Dorsolateral prefrontal cortex (tissue), 122 donors: ENCODE measurements at places on chromosomes 5 and 9.

DNA sequence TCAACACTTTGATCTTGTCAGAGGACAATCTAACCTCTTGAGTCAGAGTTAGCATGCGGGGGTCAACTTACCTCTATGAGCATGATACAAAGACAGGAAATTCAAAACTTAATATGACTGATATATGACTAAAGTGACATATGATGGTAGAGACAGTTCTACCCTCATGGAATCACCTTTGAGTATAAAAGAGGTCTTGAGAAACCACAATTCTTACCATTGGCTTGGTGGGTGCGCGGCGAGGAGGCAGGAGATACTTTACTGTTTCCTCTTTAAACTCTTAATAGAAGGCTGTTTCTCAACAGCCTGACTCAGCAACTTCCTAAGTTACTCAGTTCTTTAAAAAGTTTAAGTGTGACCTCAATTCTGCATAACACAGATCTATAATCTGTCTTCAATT, 372.8 kb downstream of the KIAA0825 start:
- no peak for DNase-seq

DNA sequence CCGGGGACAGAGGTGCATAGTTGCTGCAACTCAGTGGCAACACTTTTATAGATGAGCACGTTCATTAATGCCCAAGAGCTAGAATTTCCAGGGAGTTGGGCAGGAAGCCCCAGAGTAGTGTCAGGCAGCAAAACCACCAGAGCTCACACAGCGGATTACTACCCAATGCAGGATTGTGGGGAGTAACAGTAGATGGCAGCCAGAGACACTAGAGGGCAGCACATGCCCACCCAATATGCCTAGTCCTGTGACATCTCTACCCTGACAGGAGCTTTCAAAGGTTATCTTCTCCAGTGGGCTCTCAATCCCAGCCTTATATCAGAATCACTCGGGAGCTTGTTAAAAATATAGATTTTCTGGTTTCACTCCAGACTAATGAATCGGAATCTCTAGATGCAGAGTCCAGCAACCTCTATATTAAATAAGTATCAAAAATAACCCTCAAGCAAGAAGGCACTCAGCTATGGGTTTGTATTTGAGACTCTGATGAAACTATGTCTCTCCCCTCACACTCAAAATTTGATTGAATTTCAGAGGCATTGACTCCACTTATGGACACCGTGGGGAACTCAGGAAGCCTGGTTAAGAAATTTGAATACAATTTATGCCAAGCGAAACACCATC, 58.4 kb upstream of the PHF24 start:
- DNase-seq, result peak; percentile 87

DNA sequence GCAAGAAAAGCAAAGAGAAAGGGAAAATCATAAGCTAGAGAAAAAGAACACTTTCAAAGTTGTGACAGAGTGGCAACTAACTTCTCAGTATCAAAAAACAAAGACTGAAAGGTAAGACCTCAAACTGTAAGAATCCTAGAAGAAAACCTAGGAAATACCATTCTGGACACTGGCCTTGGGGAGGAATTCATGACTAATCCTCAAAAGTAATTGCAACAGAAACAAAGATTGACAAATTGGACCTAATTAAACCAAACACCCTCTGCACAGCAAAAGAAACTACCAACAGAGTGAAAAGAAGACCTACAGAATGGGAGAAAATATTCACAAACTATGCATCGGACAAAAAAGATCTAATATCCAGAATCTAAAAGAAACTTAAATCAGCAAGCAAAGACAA, 79.1 kb downstream of the FEM1C start:
- DNase-seq, result no peak

GRCh38 chr5:78908173-78909061, 76.7 kb downstream of the ARSB start:
- DNase-seq, result peak; percentile 58

- DNase-seq, result no peak
Measured at GRCh38 chr5:43371821-43372220, 40.4 kb downstream of the CCL28 start.

DNA sequence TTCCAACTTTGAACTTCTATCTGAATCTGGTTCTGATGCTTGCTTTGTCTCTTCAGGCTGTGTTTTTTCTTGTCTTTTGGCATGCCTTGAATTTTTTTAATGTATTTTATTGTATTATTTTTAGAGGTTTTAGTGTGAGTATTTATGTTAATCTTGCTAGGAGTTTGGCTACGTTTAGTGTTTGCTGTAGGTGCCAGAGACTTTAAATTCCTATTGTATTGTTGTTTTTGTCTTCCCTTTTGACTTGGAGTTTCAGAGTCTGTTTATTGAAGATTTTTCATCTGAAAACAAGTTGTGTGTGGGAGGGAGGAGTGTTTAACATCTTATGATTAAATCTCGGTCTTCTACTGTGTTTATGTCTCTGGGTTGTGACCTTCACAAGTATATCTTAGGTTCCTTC, 956.8 kb downstream of the TLE1 start:
- DNase-seq, result no peak

DNA sequence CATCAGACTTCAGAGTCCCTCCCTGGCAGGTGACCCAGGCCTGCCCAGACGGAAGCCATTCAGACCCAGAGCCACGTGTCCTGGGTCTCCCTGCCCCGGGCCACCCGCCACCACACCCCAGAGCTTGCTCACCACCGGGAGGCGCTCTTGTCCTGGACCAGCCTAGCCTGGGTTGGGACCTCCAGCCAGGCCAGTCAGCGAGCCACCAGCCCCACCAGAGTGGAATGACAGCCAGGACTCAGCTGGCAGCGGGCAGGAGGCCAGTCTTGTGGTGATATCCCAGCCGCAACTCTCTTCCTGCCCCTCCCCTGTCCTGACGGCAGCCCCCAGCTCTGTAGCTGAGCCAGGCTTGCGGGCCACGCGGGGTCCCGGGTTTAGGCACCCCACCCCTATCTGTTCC, 1.7 kb upstream of the PTGDS start:
- peak; percentile 78 for DNase-seq

- no peak for DNase-seq
Measured at GRCh38 chr9:74035786-74036185, 461.3 kb upstream of the RORB start.

DNA sequence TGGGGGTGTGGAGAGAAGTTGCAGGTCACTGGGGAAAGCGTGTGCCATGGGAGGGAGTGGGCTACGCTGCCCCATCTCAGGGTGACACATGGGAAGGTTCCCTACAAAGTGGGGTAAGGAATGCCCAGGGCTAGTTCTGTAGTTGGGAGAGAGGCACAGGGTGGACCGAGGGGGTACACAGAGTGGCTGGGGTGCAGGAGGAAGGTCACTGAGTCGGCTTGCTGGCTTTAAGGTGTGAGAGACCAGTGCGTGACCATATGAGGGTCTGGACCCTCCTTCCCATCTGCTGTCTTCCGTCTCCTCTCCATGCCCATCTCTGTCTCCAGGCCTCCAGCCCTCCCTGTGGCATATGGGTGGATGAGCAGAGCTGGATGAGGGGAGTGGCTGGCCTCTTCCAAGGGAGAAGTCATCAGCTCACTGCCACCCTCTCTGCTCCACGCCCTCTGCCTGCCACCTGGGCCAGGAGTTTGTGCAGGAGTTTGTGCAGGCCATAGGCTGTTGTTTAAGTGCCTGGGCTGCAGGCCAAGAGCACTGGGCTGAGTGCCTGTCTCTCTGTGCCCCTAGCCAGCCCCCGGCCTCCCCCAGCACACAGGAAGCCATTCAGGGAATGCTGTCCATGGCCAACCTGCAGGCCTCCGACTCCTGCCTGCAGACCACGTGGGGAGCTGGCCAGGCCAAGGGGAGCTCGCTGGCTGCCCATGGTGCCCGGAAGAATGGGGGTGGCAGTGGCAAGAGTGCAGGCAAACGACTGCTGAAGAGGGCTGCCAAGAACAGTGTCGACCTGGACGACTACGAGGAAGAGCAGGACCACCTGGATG, 96.8 kb downstream of the PHF2 start:
- DNase-seq, result no peak

DNA sequence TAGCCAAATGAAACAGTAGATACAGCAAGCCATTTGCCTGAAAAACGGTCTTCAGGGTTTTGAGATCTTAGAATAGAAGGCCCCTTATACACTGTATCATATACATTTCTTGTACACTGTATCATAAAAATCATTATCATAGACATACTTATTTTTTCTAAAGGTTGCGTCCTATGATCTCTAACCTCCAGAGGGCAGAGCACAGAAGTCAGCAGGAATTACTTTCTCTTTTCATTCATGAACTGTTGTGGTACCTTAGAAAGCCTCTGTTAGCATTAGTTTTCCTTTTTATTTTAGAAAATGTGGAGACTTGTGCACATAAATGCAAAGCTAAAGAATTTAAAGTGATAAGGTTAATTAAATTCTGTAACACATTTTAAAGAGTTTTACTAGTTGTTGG, 115.4 kb downstream of the OXCT1 start:
- DNase-seq, result no peak

DNA sequence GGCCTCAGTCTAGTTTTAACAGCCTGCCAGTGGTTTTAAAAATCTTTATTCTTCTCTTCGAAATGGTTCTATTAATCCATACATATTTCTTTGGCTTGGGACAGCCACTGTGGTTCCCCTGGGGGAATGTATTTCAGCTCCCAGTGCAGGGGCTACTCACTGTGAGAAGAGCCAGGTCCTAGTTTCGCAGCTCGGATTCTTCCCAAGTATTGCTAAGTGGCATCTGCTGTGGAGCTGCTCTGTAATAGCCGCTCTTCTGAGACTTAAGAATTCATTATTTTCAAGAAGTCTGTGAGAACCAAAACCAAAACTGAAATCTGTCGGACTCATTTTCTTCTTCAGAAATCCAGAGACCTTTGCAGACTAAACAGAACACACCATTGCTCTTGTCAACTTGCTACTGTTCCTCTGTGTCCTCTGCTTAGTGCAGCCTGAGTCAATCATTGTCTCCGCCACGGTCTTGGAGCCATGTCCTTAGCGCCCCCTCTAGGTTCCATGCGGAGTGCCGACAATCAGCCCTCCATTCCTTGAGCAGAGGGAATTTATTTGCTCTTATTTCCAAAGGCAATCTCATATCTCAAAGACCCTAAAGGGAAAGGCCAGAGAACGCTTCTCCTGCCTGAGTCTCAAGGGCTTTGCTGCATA, 478.2 kb downstream of the SPATA31D1 start:
- no peak for DNase-seq

DNA sequence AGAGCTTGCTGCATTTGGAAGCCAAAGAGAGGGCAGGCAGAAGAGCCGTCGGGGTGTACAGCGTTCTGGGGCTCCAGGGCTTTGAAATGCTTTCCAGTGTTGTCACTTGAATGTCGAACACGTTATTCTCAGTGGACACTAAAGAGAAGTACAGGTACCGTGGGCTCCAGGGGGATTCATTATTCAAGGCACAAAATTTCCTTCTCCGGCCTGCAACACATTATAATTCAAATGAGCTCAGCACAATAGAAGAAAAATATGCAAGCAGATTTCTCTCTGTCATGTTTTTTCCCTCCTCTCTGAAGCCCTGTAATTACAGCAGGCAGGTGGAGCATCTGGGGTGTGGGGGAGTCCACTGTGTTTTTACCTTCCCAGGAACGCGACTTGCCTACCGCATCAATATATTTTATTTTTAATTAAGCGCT, 293.1 kb downstream of the ZSWIM6 start:
- no peak for DNase-seq

GRCh38 chr9:20550326-20550725, 72.0 kb downstream of the MLLT3 start:
- DNase-seq, result no peak

DNA sequence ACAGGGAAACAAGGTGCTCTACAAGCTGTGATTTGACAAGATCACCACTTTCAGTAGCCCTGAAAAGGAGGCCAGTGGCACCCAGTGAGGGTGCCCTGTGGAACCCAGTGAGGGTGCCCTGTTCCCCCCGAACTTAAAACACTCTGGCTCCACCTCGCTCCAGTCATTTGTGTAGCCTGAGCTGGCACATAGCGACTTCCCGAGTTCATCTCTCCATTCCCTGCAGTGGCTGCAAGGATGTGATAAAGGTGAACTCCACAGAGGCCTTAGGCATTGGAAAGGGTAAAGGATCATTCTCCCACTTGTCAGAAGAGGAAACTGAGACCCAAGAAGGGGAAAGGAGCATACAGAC, 21.9 kb upstream of the ANXA6 start:
- DNase-seq, result no peak

GRCh38 chr5:76104027-76104426, 20.8 kb downstream of the SV2C start:
- no peak for DNase-seq

DNA sequence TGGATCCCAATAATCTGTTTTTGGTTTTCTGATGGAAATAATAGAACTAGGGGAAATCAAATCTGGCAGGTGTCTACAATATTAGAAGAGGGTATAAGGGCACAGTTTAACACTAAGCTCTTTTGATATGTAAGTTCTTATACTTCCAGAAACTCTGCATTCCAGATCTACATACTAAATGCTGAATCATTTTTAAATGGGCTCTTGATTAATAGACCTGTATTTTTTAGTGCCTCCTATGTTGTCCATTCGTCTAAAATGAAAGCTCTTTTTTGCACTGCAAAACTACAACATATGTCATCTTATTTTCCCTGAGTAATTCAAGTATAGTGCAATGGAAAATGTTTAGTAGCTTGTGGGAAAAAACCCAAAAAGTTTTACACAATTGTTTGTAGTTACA, 44.2 kb downstream of the NR6A1 start:
- DNase-seq, result no peak

DNA sequence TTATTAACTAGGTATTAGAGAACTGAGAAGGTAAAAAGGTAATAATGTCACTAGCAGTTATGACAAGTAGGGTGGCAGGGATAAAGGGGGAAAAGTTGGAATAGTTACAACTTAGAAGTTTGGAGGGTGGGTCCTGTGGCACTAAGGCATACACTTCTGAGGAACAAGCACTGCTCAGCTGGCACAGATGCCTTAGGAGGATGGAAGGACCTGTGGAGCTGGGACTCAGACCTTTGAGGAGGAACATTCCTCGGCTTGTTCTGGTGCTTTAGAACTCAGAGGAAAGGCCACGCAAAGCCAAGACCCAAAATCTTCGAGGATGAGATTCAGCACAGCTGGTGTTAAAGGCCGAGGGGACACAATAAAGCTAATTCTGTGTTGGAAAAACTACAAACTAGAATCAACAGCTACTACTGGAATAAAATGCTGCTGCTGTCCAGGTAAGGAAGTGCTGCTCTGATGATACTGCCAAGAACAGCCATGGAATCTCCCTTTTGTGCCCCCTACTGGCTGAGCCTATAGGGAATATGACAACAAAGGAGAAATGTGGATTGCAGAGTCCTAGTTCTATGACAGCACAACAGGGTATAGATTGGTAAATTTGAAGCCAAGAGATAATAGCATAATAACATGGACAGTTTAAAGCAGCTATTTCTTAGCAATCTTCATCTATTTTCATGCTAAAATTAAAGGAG, 126.7 kb downstream of the SLC25A46 start:
- DNase-seq, result no peak

GRCh38 chr9:127877566-127877998, at the start of gene AK1:
TSS of gene AK1 (minus strand) at chr9:127877675. CDS start at chr9:127874617, 3,058 bp downstream.
- DNase-seq, result peak; percentile 87

DNA sequence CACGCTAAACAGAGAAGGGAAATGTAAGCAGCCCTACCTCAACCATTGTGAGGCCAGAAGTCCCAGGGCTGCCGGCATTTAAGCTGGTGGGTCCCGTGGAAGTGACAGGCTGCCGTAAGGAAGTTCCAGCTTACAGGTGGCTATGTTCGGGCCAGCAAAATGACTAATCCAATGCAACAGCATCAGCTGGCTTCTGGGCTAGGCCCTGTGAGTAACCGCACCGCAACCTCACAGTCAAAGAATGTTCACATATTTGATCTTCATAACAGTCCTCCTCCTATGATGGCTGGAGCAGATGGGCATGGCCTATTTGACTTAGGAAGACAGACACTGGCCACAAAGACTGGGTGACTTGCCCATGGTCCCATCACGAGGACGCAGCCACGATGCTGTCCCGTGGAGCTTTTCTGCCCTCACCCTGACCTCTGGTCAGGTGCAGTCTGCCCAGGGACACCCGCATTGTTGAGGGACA, 88.2 kb downstream of the LIFR start:
- DNase-seq, result no peak
